ENCODE measurements at places on chromosomes 3 and 15. TPM values are rescaled to one million over a fixed set of nuclear protein-coding genes. Genes with fewer than 3 reads are reported as not detected.

DNA sequence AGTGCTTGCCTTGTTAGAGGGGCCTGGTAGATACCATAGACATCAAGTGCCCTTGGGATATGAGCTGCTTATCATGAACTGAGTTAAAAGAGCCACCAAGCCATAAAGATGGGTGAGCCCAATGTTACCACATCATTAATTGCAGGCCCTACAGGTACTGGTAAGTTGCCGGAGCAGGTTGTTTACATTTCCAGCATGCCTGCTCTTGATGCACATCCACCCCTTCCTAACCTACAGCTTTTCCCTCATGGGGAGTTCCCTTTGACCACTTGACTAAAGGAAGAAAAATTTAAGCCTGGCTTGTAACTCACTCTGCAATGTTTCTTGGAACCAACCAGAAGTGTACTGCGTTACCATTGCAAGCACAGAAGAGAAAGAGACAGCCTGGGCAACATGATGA lies 24.7 kb upstream of the ULK4 start:
- no peaks in the 10 kb centered on the region for H3K27me3 ChIP-seq
- H3K4me3 ChIP-seq: no peak overlapping the region
- H3K36me3 ChIP-seq: no peaks in the 10 kb centered on the region
- no peak overlapping the region for H3K27ac ChIP-seq
- no peaks in the 10 kb centered on the region for H3K4me1 ChIP-seq

DNA sequence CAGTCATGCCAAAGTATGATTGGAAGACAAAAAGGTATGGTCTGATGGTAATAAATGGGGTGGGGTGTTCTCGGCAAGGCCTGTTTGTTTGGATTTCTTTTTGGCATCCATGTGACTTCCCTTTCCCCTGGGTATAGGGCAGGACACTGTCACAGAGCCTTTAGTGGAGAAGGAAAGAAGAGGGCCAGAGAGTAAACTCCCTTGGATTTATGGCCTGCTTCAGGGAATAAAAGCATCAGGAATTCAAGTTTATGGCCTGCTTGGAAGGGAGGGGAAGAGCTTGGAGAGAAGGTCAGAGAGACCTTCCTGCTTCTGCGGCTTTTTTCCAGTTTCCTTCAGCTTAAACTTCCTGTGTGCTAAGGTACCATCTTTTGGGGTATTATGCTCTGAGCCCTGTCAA lies 179.4 kb upstream of the ADAMTS9 start:
- no peaks in the 10 kb centered on the region for H3K27me3 ChIP-seq
- H3K4me1 ChIP-seq: no peaks in the 10 kb centered on the region
- H3K4me3 ChIP-seq: no peak overlapping the region
- no peak overlapping the region for H3K27ac ChIP-seq

The INKA1 gene
- 7.9 TPM for total RNA-seq

DNA sequence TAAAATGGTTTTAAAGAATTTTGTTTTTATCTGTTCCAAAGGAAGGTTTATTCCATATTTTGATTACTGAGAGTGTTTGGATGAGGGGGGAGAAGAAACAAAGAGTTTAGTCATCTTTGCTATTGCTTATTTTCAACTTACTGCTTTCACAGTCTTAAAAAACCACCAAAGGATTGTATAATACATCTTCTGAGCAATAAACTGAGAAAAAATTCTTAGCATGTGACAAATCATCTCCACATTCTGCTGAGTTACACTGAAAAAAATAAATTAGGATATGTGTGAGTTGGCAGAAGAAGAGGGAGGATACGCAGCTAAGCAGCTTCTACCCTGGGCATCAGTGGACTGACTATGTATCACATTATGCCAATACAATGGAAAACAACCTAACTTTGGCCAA lies 23.2 kb upstream of the ACTC1 start:
- H3K4me3 ChIP-seq: no peak overlapping the region
- H3K4me1 ChIP-seq: peaks cover 6% of the 10 kb centered on the region
- no peak overlapping the region for H3K27ac ChIP-seq

The RBM15B gene
- total RNA-seq: 39.5 TPM

The RETNLB gene
- total RNA-seq: not detected

- H3K4me1 ChIP-seq: no peaks in the 10 kb centered on the region
- no peak overlapping the region for H3K27ac ChIP-seq
- no peak for DNase-seq
- no peak overlapping the region for H3K4me3 ChIP-seq
- peaks cover 4% of the 10 kb centered on the region for H3K36me3 ChIP-seq
Measured at GRCh38 chr3:105772635-105773034, 96.2 kb downstream of the CBLB start.

DNA sequence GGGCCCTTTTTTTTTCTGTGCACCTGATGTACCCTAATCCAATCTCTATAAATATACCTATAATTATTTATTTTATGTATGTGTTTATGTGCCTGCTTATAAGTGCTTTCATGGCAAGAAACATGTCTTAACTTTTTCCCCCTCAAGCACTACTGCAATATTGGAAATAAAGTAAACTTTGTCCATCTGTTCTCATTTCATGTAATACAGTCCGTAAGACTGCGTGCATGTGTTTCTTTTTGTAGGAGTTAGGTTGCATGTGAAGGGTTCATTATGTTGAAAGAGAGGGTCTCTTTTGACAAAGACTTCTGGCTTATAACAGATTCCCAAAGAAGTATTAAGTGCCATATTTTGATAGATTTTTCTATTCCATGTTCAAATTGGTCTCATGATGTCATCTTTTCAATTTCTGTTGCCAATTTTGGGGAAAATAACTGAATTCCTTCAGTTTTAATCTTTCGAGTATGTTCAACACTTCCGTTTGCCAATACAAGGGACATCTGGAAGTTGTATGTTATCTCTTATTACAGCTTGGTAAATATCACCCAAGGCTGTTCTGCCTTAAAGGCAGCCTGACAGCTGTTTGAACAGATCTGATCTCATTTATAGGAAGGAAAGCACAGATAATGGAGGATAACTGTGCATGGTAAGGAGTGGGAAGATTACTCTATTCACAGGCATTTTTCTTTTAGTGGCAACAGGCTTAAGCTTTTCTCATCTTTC lies 273.1 kb upstream of the SGO1 start:
- H3K4me1 ChIP-seq: no peaks in the 10 kb centered on the region
- H3K27ac ChIP-seq: no peak overlapping the region
- DNase-seq: no peak
- H3K27me3 ChIP-seq: no peaks in the 10 kb centered on the region
- no peak overlapping the region for H3K4me3 ChIP-seq
- no peaks in the 10 kb centered on the region for H3K36me3 ChIP-seq

Measured in chondrocyte (in vitro differentiated cells).